Aortic smooth muscle cell (primary cell): ENCODE measurements at places on chromosomes 1 and 21. TPM values are rescaled to one million over a fixed set of nuclear protein-coding genes. Genes with fewer than 3 reads are reported as not detected.

The TEKT2 gene
- total RNA-seq = under 0.01 TPM in 1 of 2 replicates, not detected in the other

The CALML6 gene
- 0.31 and 0.40 TPM in 2 replicates for total RNA-seq

The ANKRD65 gene
- total RNA-seq = 0.37 and 0.40 TPM in 2 replicates

The USH2A gene
- total RNA-seq = under 0.01 TPM in 1 of 2 replicates, not detected in the other

The TCHHL1 gene
- not detected in 2 replicates for total RNA-seq

The IL12RB2 gene
- total RNA-seq = not detected in 2 replicates

The RNASEL gene
- 12.9 and 13.2 TPM in 2 replicates for total RNA-seq

The IGSF5 gene
- not detected in 2 replicates for total RNA-seq

The SLC35D1 gene
- 12.3 and 14.5 TPM in 2 replicates for total RNA-seq

The CCDC27 gene
- not detected in 2 replicates for total RNA-seq

The PGBD5 gene
- under 0.01 and 0.06 TPM in 2 replicates for total RNA-seq

The DNASE2B gene
- not detected in 2 replicates for total RNA-seq

The LYSMD1 gene
- total RNA-seq = 5.8 and 6.9 TPM in 2 replicates

The APOBEC4 gene
- total RNA-seq = 0.06 TPM in 1 of 2 replicates, not detected in the other

The SPATA45 gene
- 0.44 and 0.53 TPM in 2 replicates for total RNA-seq

The ZNF697 gene
- total RNA-seq = 5.6 and 9.5 TPM in 2 replicates

The ADORA3 gene
- total RNA-seq = 0.06 and 0.13 TPM in 2 replicates

The ECM1 gene
- 16.4 and 22.4 TPM in 2 replicates for total RNA-seq

The SUSD4 gene
- not detected in 2 replicates for total RNA-seq

The ADORA1 gene
- total RNA-seq = 0.26 TPM in 1 of 2 replicates, not detected in the other

The NBPF10 gene
- 4.4 TPM in 2 replicates for total RNA-seq

The PRKAA2 gene
- 6.3 and 7.3 TPM in 2 replicates for total RNA-seq

The FAM131C gene
- 0.31 and 0.53 TPM in 2 replicates for total RNA-seq

The PADI2 gene
- under 0.01 TPM in 1 of 2 replicates, not detected in the other for total RNA-seq

The CD1C gene
- total RNA-seq = not detected in 2 replicates

The S100A7A gene
- not detected in 2 replicates for total RNA-seq

The SLAMF8 gene
- total RNA-seq = not detected in 2 replicates

The HMGCS2 gene
- total RNA-seq = not detected in 2 replicates

The ACOT11 gene
- 4.2 and 5.4 TPM in 2 replicates for total RNA-seq

The GJB3 gene
- total RNA-seq = not detected in 2 replicates

The NUDC gene
- 23.5 and 37.8 TPM in 2 replicates for total RNA-seq

The KRTAP10-2 gene
- total RNA-seq = not detected in 2 replicates

The OR2AK2 gene
- total RNA-seq = not detected in 2 replicates

The PDC gene
- total RNA-seq = 0.06 TPM in 1 of 2 replicates, not detected in the other

The SLC2A5 gene
- total RNA-seq = 0.53 and 0.62 TPM in 2 replicates

The CPTP gene
- 8.6 and 9.9 TPM in 2 replicates for total RNA-seq

The MYOM3 gene
- total RNA-seq = 0.13 and 0.31 TPM in 2 replicates

The TEDDM1 gene
- not detected in 2 replicates for total RNA-seq

The PGLYRP4 gene
- not detected in 2 replicates for total RNA-seq

The GNG12 gene
- total RNA-seq = 300 and 324 TPM in 2 replicates

The THEM5 gene
- total RNA-seq = not detected in 2 replicates

The CACHD1 gene
- 2.8 and 3.7 TPM in 2 replicates for total RNA-seq

The TTC39A gene
- total RNA-seq = 3.3 and 4.7 TPM in 2 replicates

The KCNQ4 gene
- total RNA-seq = under 0.01 and 0.06 TPM in 2 replicates

The OMA1 gene
- 12.8 and 17.8 TPM in 2 replicates for total RNA-seq

The HAO2 gene
- total RNA-seq = not detected in 2 replicates

The INSRR gene
- total RNA-seq = under 0.01 TPM in 1 of 2 replicates, not detected in the other

The NBPF9 gene
- total RNA-seq = 12.8 and 15.6 TPM in 2 replicates

The SEC16B gene
- total RNA-seq = 4.1 and 4.4 TPM in 2 replicates

The HNRNPU gene
- 352 and 387 TPM in 2 replicates for total RNA-seq

The C2CD4D gene
- not detected in 2 replicates for total RNA-seq

The FMO5 gene
- 1.3 and 2.4 TPM in 2 replicates for total RNA-seq
